ENCODE measurements at places on chromosomes 2 and 18.

- DNase-seq, result no peak
These were observed 529.2 kb upstream of the KLHL29 start for GRCh38 chr2:22855761-22856184.

- DNase-seq, result no peak
These were observed 1.3 kb downstream of the TWIST2 start for GRCh38 chr2:238848976-238849853.

DNA sequence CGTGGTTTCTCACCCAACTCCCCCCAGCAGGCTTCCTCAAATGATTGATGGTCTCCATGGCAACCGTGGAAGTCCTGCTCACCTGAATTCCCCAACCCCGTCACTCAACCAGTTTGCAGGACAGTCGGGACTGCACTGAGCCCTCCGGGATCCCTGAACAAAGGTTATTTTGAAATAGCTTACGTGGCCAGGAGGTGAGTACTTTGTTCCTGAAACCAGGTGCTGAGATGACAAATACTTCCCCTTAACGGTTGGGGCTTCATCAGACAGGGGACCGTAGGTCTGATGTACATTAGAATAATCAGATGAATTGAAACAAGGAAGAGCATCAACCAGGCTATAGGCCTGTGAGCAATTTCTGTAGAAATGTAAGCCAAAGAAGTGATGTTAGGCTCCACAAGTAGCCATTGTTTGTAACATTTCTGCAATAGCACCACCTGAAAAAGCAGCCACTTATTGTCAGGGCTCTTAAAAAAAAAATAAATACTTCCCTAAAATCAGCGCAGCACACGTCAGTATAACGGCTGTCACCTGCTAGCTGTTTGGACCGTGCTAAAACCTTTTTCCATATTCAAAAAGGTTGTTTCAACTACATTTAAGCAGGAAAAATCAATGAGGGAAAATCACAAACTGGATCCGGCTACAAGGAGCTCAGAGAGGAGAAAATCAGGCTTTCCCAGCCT is 206.4 kb upstream of the ID2 start:
- DNase-seq, result no peak

- no peak for DNase-seq
These were observed 292.5 kb downstream of the NDUFA10 start for GRCh38 chr2:239732666-239733010.

DNA sequence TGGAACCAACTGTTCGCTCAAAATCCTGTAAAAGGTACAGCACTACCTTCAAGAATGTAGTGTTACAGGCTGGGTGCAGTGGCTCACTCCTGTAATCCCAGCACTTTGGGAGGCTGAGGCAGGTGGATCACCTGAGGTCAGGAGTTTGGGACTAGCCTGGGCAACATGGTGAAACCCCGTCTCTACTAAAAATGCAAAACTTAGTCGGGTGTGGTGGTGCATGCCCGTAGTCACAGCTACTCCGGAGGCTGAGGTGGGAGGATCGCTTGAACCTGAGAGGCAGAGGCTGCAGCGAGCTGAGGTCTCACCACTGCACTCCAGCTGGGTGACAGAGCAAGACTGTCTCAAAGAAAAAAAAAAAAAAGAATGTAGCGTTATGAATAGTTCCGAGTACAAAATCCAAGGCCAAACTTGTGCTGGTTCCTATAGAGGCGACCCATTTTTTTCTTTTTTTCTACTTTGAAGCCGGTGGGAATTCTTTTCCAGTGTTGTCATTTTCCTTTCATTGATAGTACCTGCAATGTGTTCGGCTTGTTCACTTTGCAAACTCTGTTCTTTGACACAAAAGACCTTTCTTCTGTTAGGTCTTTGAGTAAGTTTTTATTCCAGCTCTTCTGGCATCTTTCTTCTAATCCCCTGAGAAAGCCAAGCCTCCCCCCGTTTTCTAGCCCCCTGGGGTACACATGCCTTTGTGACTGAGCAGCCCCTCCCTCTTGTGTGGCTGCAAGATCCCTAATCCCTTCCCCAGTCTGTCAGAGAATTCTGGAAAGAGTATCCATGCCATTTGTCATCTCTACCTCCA is 25.1 kb downstream of the INPP5D start:
- no peak for DNase-seq

GRCh38 chr2:98118852-98119251 is 31.9 kb downstream of the VWA3B start:
- no peak for DNase-seq

All from femur (tissue), 1 donor.